ENCODE measurements at places on chromosomes 2 and 18.
A peak's percentile ranks its signal among the peaks of the same experiment; 100 is the strongest.

- H3K27ac ChIP-seq, result peak overlapping the region; percentile 98
- peaks cover 46% of the 10 kb centered on the region for H3K4me1 ChIP-seq
Observed at GRCh38 chr2:60882971-60883753, 1.8 kb downstream of the REL start.

DNA sequence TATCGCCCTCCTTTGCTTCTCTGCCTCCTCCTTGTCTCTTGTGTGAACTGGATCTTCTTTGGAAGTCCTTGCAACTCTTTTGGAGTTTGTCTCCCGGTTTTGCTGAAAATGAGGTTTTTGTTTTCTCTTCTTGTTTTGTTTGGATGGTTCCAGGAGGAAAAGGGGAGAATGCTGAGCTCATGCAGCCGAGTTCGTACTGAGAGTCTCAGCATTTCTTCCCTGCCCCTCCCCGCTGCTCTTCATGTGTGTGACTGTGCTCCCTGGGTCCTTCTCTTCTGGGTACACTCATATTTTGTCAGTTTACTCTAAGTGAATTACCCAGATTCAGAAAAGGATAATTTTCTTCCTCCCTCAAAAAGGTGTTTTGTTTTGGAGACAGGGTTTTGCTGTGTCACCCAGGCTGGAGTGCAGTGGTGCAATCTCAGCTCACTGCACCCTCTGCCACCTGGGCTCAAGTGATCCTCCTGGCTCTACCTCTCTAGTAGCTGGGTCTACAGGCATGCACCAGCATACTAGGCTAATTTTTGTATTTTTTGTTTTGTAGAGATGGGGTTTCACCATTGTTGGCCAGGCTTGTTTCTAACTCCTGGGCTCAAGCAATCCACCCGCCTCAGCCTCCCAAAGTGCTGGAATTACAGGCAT is 142.9 kb upstream of the IL1R2 start:
- H3K4me1 ChIP-seq, result peaks cover 59% of the 10 kb centered on the region
- H3K36me3 ChIP-seq, result peaks cover 30% of the 10 kb centered on the region
- peaks cover 9% of the 10 kb centered on the region for H3K27me3 ChIP-seq

GRCh38 chr18:28916456-28916855 is 739.5 kb upstream of the CDH2 start:
- no peaks in the 10 kb centered on the region for H3K27me3 ChIP-seq
- no peak overlapping the region for H3K27ac ChIP-seq
- H3K36me3 ChIP-seq, result peaks cover 7% of the 10 kb centered on the region
- no peak overlapping the region for H3K4me3 ChIP-seq

DNA sequence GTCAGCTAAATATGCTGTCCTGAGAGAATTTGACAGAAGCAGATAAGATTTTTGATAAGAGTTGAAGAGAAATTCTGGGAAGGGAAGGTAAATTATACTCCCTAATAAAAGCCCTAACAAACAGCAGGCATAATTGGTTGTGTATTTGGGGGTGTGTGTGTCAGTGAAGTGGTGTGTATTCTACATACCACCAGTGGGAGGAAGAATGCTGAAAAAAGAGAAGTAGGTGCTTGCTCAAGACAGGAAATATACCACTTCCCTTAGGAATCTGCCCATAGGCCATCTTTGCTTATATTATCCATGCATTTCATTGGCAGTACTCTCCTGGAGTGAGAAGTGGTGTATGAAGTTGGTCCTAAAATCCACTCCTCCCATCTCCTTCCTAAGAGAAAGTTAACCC is 76.2 kb downstream of the FMNL2 start:
- no peak for DNase-seq
- H3K36me3 ChIP-seq, result no peaks in the 10 kb centered on the region
- peak overlapping the region; percentile 36 for H3K27ac ChIP-seq
- peaks cover 88% of the 10 kb centered on the region for H3K4me1 ChIP-seq
- H3K27me3 ChIP-seq, result no peaks in the 10 kb centered on the region
- no peak overlapping the region for H3K4me3 ChIP-seq

DNA sequence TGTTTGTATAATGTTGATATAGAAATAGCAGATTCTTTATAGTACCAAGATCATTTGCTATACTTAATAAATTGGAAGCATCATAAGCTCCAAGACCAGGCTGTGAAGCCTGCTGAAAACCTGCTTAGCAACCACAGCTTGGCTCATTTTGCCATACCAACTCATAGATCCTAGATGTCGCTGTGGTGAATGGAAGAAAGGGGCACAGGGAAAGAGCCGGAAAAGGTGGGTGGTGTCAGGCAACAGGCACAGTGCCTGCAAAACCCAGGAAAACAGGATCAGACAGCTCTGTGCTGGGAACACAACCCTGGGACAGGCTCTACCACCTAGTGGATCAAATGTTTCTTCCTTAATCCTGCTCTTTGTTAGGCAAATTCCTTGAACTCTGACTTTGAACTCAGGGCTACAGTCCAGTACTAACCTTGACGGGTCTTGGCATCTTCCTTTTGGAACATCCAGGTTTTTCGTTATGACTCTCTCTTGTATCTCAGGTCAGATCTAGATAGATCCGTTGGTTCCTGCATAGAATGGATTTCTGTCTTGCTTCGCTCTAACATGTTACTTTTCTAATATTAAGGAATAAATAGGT is 31.6 kb downstream of the TWSG1 start:
- peaks cover 46% of the 10 kb centered on the region for H3K4me1 ChIP-seq
- no peak overlapping the region for H3K4me3 ChIP-seq
- peak overlapping the region; percentile 2 for H3K27ac ChIP-seq

GRCh38 chr2:40371525-40372282 is 80.2 kb downstream of the SLC8A1 start:
- H3K36me3 ChIP-seq, result peaks cover 17% of the 10 kb centered on the region
- peaks cover 72% of the 10 kb centered on the region for H3K4me1 ChIP-seq
- no peaks in the 10 kb centered on the region for H3K27me3 ChIP-seq

GRCh38 chr2:105397953-105398335 is 907 bp downstream of the FHL2 start:
- peak overlapping the region; percentile 94 for H3K4me3 ChIP-seq
- peak overlapping the region; percentile 90 for H3K27ac ChIP-seq
- peaks cover 49% of the 10 kb centered on the region for H3K4me1 ChIP-seq
- peaks cover 50% of the 10 kb centered on the region for H3K36me3 ChIP-seq

- peaks cover 8% of the 10 kb centered on the region for H3K4me1 ChIP-seq
- peaks cover 7% of the 10 kb centered on the region for H3K27me3 ChIP-seq
- no peak overlapping the region for H3K27ac ChIP-seq
- DNase-seq, result no peak
- no peaks in the 10 kb centered on the region for H3K36me3 ChIP-seq
Observed at GRCh38 chr2:10688921-10689807, 611 bp downstream of the NOL10 start.

GRCh38 chr2:73021371-73022010 is 50.0 kb downstream of the SFXN5 start:
- H3K27ac ChIP-seq, result peak overlapping the region; percentile 81
- H3K36me3 ChIP-seq, result peaks cover 12% of the 10 kb centered on the region
- peaks cover 33% of the 10 kb centered on the region for H3K4me1 ChIP-seq
- no peak for DNase-seq
- H3K27me3 ChIP-seq, result no peaks in the 10 kb centered on the region

DNA sequence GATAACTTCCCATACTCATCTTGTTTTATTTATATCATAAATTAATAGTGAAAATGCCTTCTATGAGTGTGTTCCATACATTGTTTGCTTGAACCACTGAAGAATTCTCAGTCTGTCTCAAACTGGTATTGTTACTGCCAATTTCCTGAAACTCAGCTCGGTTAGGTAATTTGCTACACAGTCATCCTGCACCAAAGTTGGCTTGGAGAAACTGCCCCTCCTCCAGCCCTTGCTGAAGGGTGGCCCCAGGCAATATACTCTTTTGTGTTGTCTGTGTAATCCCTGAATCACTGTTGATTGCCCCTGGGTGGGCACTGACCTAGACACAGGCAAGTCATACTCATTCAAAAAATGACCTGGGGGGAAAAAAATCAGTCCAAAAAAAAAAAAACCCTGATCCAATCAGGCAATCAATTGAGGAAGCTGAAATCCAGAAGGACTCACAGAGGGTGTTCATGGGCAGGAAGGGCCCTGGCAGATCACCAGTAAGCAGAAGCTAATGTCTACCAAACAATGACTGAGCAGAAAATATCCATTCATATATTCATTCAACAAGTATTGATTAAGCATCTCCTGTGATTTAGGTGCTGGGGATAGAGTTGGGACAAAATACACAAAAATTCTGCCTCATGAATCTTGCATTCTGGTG is 3.8 kb upstream of the SESTD1 start:
- no peaks in the 10 kb centered on the region for H3K36me3 ChIP-seq
- DNase-seq, result peak; percentile 75
- H3K27ac ChIP-seq, result peak overlapping the region; percentile 67
- H3K27me3 ChIP-seq, result peaks cover 2% of the 10 kb centered on the region
- 0 out of 2 replicates have a peak overlapping the region, but pooled peaks have one; percentile 6 for H3K4me3 ChIP-seq

DNA sequence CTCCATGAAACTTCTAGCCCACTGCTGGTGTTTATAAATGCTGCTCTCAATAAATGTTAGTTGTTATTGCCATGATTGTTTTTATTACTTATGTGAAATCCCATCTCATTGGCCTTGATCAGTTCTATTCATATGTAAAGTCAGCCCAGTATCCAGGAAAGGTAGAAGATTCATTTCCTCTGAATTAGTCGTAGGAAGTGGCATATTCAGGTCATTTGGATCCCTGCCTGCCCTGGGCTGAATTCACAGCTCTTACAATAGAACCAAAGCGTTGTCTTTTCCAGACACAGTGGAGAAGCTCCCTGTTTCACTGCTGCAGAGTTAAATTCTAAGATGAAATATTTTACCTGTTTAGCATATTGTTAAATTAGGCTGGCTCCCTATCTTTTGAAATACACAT is 70.3 kb downstream of the MAIP1 start:
- peaks cover 5% of the 10 kb centered on the region for H3K27me3 ChIP-seq
- H3K4me3 ChIP-seq, result no peak overlapping the region
- no peaks in the 10 kb centered on the region for H3K36me3 ChIP-seq
- H3K27ac ChIP-seq, result no peak overlapping the region
- H3K4me1 ChIP-seq, result peaks cover 10% of the 10 kb centered on the region
- DNase-seq, result no peak

DNA sequence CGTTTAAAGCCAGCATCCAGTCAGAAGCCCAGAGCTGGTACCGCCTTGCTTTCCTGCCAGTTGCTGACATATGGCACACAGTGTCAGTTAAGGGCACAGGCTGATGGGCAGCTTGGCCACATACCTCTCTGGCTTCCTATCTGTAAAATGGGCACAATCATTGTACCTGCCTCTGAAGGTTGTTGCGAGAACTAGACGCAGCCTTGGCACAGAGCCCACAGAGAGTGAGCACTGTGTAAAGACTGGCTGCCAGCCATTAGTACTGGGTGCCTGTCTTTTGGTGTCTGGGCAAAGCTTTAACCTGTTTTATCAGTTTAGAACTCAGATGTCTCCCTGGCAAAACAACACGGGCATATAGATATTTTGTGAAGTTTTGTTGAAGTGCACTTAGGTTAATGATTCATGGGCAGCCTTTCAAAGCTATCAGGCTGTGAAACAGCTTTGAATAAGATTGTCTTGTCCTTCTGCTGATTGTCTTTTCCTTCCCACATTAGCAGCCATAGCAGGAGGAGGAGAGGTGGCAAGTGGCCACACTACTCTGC is 269.5 kb downstream of the NEDD4L start:
- peaks cover 6% of the 10 kb centered on the region for H3K36me3 ChIP-seq
- H3K27ac ChIP-seq, result peak overlapping the region; percentile 77
- H3K4me3 ChIP-seq, result peak overlapping the region; percentile 61
- peaks cover 26% of the 10 kb centered on the region for H3K4me1 ChIP-seq
- peaks cover 2% of the 10 kb centered on the region for H3K27me3 ChIP-seq

DNA sequence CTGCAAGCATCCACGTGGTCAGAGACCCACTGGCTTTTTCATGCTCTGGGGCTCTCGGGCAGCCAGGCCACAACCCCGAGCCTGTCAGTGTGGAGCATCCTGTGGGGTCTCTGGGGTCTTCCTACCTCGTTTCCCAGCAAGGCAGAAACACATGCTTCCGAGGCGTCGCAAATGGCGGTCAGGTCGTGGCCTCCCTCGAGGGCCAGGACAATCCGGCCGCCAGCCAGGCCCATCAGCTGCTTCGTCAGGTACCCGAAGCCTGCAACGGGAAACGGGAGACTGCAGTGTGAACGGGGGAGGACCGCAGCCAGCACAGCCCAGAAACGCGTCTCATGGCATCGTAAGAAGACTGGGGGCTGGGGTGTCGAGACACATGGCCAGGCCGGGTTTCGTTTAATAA is 218.7 kb downstream of the TWIST2 start:
- H3K4me1 ChIP-seq, result no peaks in the 10 kb centered on the region
- no peak overlapping the region for H3K27ac ChIP-seq
- no peak for DNase-seq
- peaks cover 10% of the 10 kb centered on the region for H3K36me3 ChIP-seq
- H3K4me3 ChIP-seq, result no peak overlapping the region

- no peaks in the 10 kb centered on the region for H3K4me1 ChIP-seq
- no peaks in the 10 kb centered on the region for H3K36me3 ChIP-seq
- DNase-seq, result no peak
- H3K27ac ChIP-seq, result no peak overlapping the region
- no peak overlapping the region for H3K4me3 ChIP-seq
- H3K27me3 ChIP-seq, result no peaks in the 10 kb centered on the region
Observed at GRCh38 chr2:49162151-49162550, 7.8 kb upstream of the FSHR start.

GRCh38 chr2:46353509-46353908 is 56.3 kb downstream of the EPAS1 start:
- H3K4me3 ChIP-seq, result no peak overlapping the region
- H3K36me3 ChIP-seq, result peaks cover 26% of the 10 kb centered on the region
- H3K27ac ChIP-seq, result no peak overlapping the region
- no peaks in the 10 kb centered on the region for H3K4me1 ChIP-seq
- no peaks in the 10 kb centered on the region for H3K27me3 ChIP-seq

DNA sequence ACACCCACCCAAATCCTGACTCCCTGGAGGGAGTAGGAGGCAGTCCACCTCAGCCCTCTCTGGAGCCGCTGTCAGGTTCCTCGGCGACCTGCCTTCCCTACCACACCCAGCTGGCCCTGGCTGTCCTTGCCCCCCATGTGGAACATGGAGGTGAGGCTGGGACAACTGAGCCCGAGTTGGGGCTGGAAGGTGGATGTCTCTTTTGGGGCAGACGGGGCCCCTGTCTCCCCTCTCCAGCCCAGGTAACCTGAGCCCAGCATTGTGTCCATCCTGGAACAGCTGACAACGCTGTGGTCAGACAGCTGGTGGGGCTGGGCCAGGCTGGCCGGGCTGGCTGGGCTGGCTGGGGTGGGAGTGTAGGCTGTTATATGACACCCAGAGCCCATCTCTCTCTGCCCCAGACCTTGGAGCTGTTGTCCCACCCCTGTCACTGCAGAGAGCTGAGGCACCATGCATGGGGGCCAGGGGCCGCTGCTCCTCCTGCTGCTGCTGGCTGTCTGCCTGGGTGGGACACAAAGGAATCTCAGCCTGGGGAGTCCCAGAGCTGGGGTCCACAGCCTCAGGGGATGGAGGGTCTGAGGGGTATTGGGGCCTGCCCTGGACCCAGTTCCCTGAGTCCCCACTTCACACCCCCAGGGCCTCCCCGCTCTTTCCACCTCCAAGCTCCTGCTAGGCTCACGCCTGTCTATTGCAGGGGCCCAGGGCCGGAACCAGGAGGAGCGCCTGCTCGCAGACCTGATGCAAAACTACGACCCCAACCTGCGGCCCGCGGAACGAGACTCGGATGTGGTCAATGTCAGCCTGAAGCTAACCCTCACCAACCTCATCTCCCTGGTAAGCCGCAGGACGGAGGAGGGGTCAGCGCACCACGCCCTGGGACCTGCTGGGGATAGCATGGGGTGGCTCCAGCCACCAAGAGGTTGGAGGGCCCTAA is at the start of gene CHRNG:
TSS of gene CHRNG (plus strand) at position 395 of the 934 bp plus-strand sequence. CDS start at position 451, 56 bp downstream.
- no peak within 1 kb of the TSS for H3K4me3 ChIP-seq
- H3K36me3 ChIP-seq, result peaks cover 7% of the 10 kb centered on the region
- peaks cover 40% of the 10 kb centered on the region for H3K27me3 ChIP-seq
- H3K4me1 ChIP-seq, result no peaks in the 10 kb centered on the region
